T-helper 9 cell (primary cell): ENCODE measurements at places on chromosomes 3 and 15.

- no peak for DNase-seq
Measured at GRCh38 chr3:195416795-195417194, 26.0 kb downstream of the ACAP2 start.

GRCh38 chr3:20043825-20044224, 3.6 kb downstream of the KAT2B start:
- no peak for DNase-seq

GRCh38 chr3:177536873-177537272, 339.6 kb upstream of the TBL1XR1 start:
- DNase-seq: no peak

- DNase-seq: no peak
Measured at GRCh38 chr3:72891053-72891855, 3.4 kb downstream of the GXYLT2 start.

GRCh38 chr3:175476489-175476888, 617.4 kb downstream of the NAALADL2 start:
- DNase-seq: no peak

DNA sequence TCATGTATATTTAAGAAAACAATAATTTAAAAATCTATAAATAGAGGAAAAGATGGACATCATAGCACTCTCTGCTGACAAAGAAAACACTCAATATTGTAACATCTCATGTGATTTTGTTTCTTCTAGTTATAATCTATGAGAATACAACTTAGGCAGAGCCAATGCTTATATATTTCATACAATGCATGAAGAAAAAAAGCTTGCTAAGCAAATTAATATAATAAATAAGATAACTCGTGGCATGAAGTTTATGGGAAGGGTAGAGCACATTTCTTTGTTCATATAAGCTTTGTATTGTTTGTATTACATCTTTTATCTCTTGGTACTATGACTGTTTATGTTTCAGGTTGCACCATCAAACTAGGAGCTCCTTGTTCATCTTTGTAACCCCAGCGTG, 7.6 kb upstream of the ANXA2 start:
- DNase-seq: no peak
